Stimulated activated CD8-positive, alpha-beta memory T cell treated with anti-CD3 and anti-CD28 coated beads, Interleukin-7, amount 100 ng/mL, for 1 hour (primary cell): ENCODE measurements at places on chromosomes 7 and 10.
A peak's percentile ranks its signal among the peaks of the same experiment; 100 is the strongest.

- no peak for DNase-seq
Observed at GRCh38 chr7:39971924-39972323, 21.9 kb downstream of the CDK13 start.

GRCh38 chr10:78443900-78444571 lies 410.4 kb downstream of the RPS24 start:
- no peak for DNase-seq

- DNase-seq = no peak
Observed at GRCh38 chr10:15320118-15320517, 51.0 kb downstream of the FAM171A1 start.

DNA sequence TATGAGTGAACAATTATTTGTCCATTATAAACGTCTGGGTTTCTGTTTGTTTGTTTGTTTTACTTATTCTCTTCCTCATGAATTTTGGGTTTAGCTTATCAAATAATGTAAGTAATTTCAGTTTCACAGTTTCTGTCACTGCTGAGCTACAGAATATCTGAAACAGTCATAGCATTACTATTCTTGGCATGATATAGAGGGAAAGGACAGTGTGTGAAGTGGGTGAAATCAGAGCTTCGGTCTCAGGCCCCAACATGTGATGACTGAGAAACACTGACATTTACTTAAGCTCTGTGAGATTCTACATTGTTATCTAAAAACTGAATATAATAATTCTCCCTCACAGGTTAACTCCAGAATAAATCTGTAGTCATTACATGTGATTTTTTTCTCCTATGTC lies 8.8 kb upstream of the OR6V1 start:
- no peak for DNase-seq

GRCh38 chr7:127673902-127674301 lies 21.9 kb downstream of the SND1 start:
- no peak for DNase-seq

- no peak for DNase-seq
Observed at GRCh38 chr10:96292971-96293920, 11.0 kb upstream of the DNTT start.

DNA sequence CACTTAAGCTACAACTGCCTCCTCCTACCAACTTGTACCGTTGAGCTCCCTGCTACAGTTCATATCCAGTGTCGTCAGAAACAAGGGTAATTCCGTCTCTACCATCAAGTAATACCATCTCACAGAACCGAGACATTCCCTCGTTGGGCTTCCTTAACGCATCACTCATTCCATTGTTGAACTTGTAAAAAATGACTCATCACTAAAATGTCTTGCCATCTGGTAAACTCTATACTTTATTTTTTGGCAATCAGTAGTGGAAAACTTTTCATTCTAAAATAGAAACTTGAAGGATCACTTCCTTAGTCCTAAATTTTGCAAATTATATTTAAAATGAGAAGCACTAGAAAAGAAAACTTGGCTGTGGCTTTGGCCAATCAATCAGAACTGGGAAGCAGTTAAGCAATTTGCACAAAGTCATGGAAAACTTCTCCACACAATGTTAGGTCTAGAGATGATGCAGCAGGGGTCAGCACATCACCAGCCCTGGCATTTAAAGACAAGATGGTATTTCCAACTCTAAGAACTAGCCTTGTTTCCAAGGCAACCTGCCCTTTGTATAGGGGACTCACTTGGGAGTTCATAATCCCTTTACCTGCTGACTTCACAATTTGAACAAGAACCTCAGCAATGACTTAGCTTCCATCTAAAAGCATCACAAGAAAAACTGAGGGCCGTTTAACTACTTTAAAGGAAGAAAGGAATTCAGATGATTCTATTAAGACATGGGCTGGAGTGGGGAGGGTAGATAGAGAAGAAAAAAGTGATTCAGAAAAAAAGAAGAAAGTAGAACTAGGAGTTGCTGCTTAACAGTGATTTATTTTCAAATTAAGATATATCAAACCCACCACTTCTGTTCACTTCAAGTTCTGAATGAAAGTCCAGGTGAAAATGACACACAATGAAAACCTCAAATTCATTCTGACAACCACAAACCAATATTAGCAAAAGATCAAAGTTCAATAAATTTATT lies 288.1 kb downstream of the PARD3 start:
- DNase-seq = no peak

- DNase-seq = no peak
Observed at GRCh38 chr7:738723-739454, 11.8 kb upstream of the PRKAR1B start.

- DNase-seq = no peak
Observed at GRCh38 chr7:101232141-101232850, 5.3 kb downstream of the CLDN15 start.

DNA sequence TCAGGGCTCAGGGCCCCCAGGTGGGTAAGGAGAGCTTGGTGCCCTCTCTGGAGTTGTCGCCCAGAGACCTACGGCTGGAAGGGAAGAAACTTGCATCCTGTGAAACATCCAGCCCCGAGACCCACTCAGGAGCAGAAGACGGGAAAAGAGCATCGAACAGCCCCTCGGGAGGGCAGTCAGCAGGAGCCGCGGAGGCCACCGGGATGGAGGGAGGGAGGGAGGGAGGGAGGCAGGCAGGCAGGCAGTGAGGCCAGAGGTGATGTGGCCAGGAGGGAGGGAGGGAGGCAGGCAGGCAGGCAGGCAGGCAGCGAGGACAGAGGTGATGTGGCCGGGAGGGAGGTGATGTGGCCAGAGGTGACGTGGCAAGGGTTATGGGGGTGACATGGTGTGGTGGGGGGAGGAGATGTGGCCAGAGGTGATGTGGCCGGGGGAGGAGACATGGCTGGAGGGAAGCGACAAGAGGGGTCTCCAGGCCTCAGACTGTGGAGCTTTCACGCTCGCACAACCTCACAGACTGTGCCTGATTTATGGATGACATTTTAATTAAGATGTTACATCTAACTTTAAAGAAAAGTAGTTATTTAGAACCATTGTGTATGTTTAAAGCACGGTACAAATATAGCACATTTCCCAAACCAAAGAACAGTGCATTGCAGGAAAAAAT lies 141.1 kb downstream of the DIP2C start:
- no peak for DNase-seq

DNA sequence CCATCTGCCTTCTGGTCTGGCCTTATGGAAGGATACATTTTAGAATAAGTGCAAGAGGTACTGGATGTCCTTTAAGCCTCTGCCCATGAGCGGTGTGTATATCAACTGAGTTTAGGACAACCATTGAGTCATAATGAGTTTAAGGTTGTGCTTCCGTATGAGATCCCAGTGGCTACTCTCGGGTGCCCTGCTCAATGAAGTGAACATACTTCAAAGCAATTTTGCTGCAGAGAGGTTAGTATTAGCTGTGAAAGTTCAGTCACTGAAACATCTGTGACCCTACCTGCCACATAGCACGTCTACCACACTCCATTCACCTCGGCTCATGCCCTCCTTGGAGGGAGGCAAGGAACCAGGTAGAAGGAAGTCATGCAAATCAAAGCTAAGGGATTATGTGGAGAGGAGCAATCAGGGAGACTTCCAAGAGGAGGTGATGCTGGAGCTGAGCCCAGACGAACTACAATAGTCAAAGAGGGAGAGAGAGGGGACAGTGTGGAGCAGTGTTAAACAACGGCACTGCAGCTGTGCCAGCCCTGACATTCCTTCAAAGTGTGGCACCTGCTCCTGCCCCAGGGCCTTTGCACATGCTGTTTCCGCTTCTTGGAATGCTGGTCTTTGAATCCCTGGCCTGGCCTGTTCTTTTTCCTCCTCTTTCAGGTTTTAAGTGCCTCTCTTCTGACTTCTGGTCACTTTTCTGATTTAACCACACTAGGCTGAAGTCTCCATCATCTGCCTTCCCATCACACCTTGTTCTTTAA lies 25.4 kb downstream of the BTBD16 start:
- DNase-seq = no peak

- DNase-seq = no peak
Observed at GRCh38 chr7:11817111-11817740, 14.8 kb downstream of the THSD7A start.

DNA sequence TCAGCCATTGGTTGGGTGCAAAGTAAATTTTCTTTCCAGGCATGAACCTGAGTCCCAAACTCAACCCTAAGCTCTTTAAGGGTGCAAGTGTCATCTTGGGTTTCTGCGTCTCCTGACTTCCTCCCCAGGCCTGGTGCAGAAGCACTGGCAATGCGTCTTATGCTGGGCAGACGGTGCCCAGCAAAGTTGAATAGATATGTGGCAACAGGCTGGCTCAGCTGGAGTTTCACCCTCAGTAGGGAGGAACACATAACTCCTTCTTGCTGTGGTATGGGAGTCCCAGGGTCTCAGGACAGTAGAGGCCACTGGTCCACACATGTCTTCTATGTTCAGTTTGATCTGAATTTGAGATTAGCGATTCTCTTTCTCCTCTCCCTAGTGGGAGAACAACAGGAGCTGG lies 181.3 kb downstream of the RPS24 start:
- no peak for DNase-seq

GRCh38 chr10:103442031-103442461 lies 10.1 kb downstream of the CALHM2 start:
- no peak for DNase-seq

DNA sequence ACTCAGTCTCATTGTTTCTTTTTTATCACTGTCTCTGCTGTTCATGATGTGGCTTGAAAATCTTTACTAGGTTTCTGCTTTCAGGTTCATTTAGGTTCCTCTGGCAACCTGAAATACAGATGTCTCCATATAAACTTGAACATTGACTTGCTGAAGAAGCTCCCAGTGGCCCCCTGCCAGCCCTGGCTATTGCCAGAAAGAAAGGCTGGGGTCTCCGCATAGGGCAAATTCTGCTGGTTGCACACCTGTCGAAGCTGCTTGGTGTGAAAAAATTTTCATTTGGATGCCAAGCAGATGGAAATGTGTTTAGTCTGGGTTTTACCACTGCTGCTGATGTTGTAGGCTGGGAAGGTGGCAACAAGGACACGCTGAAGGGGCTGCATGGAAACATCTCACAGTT lies 826.7 kb upstream of the GHITM start:
- DNase-seq = no peak

DNA sequence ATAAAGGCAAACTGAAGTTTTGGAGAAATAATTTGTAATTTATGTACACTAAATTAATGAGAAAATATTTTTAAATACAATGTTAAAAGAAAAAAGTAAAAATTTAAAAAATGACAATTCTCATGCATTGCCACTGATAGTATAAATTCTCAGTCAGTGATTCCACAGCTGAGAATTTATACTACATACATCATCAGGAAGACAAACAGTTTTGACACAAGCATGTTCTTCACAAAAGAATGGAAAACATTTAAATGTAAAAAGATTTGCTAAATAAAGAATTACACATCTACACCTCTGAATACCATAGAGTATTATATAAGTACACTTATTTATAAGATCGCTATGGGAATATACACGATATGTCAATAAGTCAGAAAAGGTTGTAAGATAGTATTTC lies 101.1 kb upstream of the LAMB4 start:
- no peak for DNase-seq

GRCh38 chr7:131944556-131945069 lies 388.2 kb upstream of the PODXL start:
- no peak for DNase-seq

DNA sequence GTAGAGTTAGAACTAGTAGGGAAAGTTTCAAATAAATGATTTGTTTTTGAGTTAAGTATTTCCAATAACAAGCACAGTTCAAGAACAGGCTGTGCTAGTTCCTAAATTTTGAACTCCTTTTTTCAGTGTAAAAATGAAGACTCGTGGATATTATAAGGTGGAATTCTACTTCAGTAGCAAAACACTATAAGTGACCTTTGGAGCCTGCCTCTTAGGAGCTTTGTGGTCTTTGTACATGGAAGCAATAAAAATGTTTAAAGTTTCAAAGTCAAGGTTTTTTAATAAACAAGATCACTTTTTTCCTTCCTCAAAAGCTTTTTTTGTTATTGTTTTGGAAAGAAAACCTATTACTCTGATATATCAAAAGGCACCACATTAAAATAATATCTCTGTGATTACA lies 292.4 kb upstream of the VWC2 start:
- no peak for DNase-seq

GRCh38 chr7:43869867-43870240 lies 537 bp upstream of the MRPS24 start:
- DNase-seq = no peak

DNA sequence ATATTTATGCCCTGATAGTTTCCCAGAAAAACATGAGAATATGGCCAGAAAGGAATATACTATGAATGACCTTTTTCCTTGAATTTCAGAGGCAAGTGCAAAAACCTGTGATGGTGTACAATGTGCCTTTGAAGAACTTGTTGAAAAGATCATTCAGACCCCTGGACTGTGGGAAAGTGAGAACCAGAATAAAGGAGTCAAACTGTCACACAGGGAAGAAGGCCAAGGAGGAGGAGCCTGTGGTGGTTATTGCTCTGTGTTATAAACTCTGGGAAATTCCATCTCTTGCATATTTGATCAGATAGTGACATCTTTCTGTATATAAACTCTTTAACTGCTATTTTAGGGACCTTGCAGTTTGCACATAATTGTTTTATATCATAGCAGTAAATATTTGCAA lies 33.7 kb downstream of the RAB18 start:
- no peak for DNase-seq

- no peak for DNase-seq
Observed at GRCh38 chr10:123571978-123572377, 94.2 kb upstream of the GPR26 start.

GRCh38 chr7:142808802-142809583 lies 38.2 kb downstream of the PRSS2 start:
- peak; percentile 88 for DNase-seq

DNA sequence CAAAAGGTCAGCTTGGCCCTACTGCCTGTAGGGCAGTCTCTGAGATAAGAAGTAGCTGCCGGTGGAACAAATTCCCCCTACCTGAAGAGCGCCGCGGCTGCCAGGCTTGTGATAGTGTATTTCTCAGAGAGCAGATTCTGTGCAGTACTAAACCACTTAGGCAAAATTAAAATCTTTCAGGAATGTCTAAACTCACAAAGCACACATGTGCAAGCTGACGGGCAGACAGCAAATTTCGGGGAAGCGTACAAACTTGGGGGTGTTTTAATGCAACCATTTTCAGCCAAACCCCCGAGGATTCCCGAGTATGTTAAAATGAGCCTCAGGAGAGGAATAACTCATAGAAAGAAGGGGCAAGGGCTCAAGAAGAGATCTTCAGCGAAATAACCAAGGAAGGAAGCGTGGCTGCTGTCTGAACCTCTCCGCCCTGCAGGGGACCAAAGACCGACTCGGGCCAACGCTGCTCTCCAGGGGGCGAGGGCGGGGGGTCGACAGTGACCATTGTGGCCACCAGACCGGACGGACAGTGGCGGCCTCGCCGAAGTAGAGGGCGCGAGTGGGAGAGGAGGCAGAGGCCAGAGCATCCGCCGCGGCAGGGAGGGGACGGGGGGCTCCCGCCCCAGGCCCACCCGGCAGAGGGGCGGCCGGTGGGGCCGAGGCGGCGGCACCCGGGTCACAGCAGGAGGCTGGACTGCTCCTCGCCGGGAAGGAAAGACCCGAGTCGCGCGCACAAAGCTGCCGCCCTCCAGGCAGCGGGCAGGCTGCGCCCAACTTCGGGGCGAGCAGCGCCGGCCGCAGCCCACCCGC lies 819 bp downstream of the HYCC1 start:
- no peak for DNase-seq
